GM04503 (cell line): ENCODE measurements at places on chromosomes 13 and 19.

GRCh38 chr13:90154311-90154960 is 1193.1 kb upstream of the MIR17HG start:
- DNase-seq: no peak

DNA sequence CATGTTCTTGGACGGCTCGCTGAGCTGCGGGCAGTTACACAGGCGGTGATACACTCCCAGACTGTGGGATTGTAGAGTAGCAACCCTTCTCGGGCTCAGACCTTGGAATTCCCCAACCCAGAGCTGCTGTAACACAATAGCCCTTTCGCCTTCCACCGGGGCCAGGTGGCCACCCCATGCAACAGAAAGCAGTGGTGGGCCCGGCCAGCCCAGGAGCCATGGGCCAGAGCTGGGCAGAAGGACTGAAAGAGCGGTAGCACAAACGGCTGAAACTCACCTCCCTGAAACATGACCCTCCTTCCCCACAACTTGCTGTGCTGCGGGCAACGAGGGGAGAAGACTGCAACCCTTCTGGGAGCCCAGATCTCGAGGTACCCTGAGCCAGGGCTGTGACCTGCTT is 429.0 kb downstream of the SLITRK1 start:
- no peak for DNase-seq

GRCh38 chr13:33409673-33410510 is 124.3 kb upstream of the STARD13 start:
- no peak for DNase-seq

GRCh38 chr13:41388143-41388881 is 69.0 kb upstream of the RGCC start:
- no peak for DNase-seq

DNA sequence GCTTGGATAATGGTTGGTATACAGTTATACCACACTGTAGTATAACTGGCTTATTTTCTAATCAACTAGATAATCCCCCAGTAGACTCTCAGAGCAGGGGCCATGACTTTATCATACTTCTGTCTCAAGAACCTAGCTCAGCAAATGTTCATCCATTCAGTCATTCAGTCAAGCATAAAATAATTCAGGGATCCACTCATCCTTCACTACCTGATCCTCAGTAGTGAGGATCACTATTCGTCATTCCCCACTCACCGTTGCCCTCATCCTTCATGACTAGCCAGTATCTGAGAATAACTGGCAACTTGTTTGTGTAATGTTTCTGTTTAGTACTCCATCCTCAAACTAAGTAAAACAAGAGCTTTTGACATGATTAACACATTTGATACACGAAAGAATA is 77.6 kb downstream of the TSC22D1 start:
- no peak for DNase-seq

GRCh38 chr13:98523455-98524102 is 53.3 kb downstream of the STK24 start:
- DNase-seq: no peak

GRCh38 chr13:72692884-72693514 is 34.4 kb downstream of the MZT1 start:
- no peak for DNase-seq
